Immature natural killer cell (primary cell): ENCODE measurements at places on chromosomes 5 and 9. TPM values are rescaled to one million over a fixed set of nuclear protein-coding genes. Genes with fewer than 3 reads are reported as not detected.

DNA sequence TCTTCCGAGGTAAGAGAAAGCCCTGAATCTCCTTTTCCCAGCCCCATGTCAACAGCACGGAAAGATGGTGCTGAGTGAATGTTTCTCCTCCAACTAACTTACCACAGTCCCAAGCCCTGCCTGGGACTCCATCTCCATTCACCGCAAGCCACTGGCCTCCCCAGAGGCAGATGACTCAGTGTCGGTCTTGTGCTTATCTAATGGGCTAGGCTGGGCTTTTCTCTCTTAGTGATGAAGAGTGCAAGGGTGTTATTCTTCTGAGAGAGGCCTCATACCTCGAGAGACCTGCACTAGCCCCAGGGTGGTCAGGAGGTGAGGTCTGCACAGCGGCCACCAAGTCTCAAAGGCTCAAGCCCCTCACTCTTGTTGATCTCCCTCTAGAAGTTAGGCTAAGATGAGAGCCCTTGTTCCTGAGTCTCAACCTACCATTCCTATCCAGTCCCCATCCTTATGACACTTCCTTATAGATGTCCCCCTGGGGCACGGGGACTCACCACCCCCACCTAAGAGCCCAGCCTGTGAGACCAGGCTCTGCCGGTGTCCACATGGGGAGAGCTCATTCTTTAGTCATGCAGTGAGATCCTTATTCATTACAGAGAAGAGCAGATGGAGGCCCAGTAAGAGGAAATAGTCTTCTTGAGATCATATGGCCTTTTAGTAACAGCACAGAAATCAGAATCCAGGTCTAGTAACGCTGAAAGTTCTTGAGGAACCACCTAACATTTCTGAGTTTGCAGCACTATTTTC, 127.0 kb downstream of the SAXO1 start:
- no peak overlapping the region for H3K4me3 ChIP-seq
- H3K27me3 ChIP-seq: peaks cover 3% of the 10 kb centered on the region
- no peak overlapping the region for H3K27ac ChIP-seq
- no peak for DNase-seq
- no peaks in the 10 kb centered on the region for H3K36me3 ChIP-seq

- peaks cover 14% of the 10 kb centered on the region for H3K4me1 ChIP-seq
- no peaks in the 10 kb centered on the region for H3K36me3 ChIP-seq
- no peak overlapping the region for H3K27ac ChIP-seq
- no peak overlapping the region for H3K4me3 ChIP-seq
These were observed 46.5 kb upstream of the CEMIP2 start for GRCh38 chr9:71814815-71815214.

DNA sequence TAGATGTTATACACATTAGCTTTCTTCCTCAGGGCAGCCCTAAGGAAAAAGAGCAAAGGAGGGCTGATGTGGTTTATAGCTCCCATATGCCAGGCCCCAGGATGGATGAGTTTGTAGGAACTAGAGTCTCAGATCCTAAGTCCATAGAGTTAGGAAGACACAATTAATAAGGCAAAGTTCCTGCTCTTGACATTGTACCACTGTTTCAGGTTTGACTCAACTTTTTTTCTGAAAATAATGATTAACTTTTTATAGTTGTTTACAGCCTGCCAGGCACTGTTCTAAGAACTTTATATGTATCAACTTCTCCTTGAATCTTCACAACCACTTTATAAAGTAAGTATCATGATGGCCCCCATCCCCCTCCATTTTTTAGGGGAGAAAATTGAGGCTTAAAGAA, 339.5 kb downstream of the PDE4D start:
- H3K27me3 ChIP-seq: peaks cover 1% of the 10 kb centered on the region
- no peak overlapping the region for H3K4me3 ChIP-seq
- H3K4me1 ChIP-seq: no peaks in the 10 kb centered on the region
- H3K36me3 ChIP-seq: no peaks in the 10 kb centered on the region
- DNase-seq: no peak
- H3K27ac ChIP-seq: no peak overlapping the region

DNA sequence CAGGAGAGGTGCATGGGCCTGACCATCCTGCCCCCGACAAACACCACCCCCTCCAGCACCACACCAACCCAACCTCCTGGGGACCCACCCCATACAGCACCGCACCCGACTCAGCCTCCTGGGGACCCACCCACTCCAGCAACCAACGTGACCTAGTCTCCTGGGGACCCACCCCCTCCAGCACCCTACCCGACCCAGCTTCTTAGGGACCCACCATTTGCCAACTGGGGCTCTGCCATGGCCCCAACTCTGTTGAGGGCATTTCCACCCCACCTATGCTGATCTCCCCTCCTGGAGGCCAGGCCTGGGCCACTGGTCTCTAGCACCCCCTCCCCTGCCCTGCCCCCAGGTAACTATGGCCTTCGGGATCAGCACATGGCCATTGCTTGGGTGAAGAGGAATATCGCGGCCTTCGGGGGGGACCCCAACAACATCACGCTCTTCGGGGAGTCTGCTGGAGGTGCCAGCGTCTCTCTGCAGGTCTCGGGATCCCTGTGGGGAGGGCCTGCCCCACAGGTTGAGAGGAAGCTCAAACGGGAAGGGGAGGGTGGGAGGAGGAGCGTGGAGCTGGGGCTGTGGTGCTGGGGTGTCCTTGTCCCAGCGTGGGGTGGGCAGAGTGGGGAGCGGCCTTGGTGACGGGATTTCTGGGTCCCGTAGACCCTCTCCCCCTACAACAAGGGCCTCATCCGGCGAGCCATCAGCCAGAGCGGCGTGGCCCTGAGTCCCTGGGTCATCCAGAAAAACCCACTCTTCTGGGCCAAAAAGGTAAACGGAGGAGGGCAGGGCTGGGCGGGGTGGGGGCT, 4.6 kb downstream of the CEL start:
- no peaks in the 10 kb centered on the region for H3K27me3 ChIP-seq
- no peak for DNase-seq
- H3K27ac ChIP-seq: no peak overlapping the region
- no peaks in the 10 kb centered on the region for H3K36me3 ChIP-seq
- H3K4me1 ChIP-seq: no peaks in the 10 kb centered on the region
- no peak overlapping the region for H3K4me3 ChIP-seq

GRCh38 chr9:38423973-38424843, at the start of gene IGFBPL1:
TSS of gene IGFBPL1 (minus strand) at chr9:38424454. CDS start at chr9:38424424, 30 bp downstream.
- H3K27ac ChIP-seq: no peak within 1 kb of the TSS
- DNase-seq: no peak
- H3K36me3 ChIP-seq: no peaks in the 10 kb centered on the region
- no peak within 1 kb of the TSS for H3K4me3 ChIP-seq
- H3K27me3 ChIP-seq: peaks cover 28% of the 10 kb centered on the region
- H3K4me1 ChIP-seq: peaks cover 3% of the 10 kb centered on the region

- H3K36me3 ChIP-seq: peaks cover 5% of the 10 kb centered on the region
- no peak overlapping the region for H3K27ac ChIP-seq
- peaks cover 3% of the 10 kb centered on the region for H3K27me3 ChIP-seq
These were observed 268.1 kb downstream of the DOCK8 start for GRCh38 chr9:482739-483138.

Gene ELOVL7
- not detected for polyA plus RNA-seq

Gene GADD45G
- 2.3 TPM for polyA plus RNA-seq

Gene SLC31A1
- 5.8 TPM for polyA plus RNA-seq

Gene DRD1
- not detected for polyA plus RNA-seq

Gene PFN3
- not detected for polyA plus RNA-seq

Gene IFNW1
- polyA plus RNA-seq: not detected

Gene CDC26
- 141 TPM for polyA plus RNA-seq

Gene HAVCR2
- 101 TPM for polyA plus RNA-seq

Gene CCDC187
- polyA plus RNA-seq: not detected
